PC-9 (cell line): ENCODE measurements at places on chromosomes 2 and 18. TPM values are rescaled to one million over a fixed set of nuclear protein-coding genes. Genes with fewer than 3 reads are reported as not detected.

The TUBA3D gene
- not detected in 2 replicates for total RNA-seq

The FBXO36 gene
- 3.6 and 3.9 TPM in 2 replicates for total RNA-seq

The ASPRV1 gene
- 0.30 and 0.48 TPM in 2 replicates for total RNA-seq

The REG3A gene
- total RNA-seq, result not detected in 2 replicates

The KCNJ13 gene
- total RNA-seq, result not detected in 2 replicates

DNA sequence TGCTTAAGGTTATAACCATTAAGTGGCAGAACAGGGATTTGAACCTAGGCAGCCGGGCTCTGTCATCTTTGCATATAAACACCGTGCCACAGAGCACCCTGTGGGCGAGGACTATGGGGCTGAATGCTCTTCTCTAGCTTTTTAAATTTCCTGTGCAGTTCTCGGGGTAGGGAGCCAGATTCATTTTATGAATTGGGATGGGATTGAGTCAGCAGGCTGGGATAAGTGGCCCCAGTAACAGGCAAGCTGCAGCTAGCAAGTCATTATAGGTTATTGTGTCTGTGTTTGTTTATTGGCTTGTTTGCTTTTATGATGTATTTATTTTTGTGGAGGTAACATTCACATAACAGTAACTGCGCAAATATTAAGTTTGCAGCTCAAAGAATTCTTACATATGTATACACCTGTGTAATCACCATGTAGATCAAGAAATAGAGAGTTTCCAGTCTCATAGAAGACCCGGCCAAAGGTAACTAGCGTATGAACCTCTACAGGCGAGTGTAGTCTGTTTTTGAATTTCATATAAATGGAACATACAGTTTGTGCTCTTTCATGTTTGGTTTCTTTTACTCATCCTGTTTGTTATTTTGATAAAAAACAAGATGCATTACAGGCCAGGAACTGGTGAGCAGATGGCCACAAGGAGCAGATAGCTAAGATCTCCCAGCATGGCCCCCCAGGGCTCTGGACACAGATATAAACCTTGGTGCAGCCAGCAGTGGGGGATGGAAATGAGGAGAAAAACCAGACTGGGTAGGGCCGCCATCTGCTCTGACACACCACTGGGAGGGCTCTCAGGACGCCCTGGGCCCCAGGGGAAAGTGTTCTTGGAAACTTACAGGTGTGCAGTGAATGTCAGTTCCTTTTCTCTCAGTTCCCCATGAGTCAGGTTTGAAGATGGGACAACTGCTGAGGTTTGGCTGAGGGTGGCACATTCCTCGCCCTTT lies 49.2 kb upstream of the GPR155 start:
- no peak overlapping the region for H3K4me3 ChIP-seq
- no peak overlapping the region for H3K27ac ChIP-seq
- H3K4me1 ChIP-seq, result no peaks in the 10 kb centered on the region
- DNase-seq, result peak; percentile 13

DNA sequence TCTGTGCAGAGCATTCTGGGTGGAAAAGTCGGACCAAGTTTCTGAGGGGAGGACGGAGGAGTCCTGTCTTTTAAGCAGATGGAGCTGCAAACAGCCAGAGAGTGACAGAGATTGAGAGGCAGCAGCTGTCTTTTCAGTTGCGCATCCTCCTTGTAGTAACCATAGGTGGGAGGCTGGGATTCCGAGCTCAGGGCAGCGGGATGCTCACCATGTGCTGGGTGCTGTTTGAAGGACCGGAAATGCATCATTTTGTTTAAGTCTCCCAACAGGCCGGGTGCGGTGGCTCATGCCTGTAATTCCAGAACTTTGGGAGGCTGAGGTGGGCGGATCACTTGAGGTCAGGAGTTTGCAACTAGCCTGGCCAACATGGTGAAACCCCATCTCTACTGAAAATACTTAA lies 93.4 kb downstream of the AGAP1 start:
- H3K4me1 ChIP-seq, result no peaks in the 10 kb centered on the region
- H3K36me3 ChIP-seq, result no peaks in the 10 kb centered on the region
- DNase-seq, result no peak
- H3K27ac ChIP-seq, result no peak overlapping the region
- H3K27me3 ChIP-seq, result no peaks in the 10 kb centered on the region

GRCh38 chr2:30405260-30405605 lies 41.8 kb upstream of the LCLAT1 start:
- no peaks in the 10 kb centered on the region for H3K27me3 ChIP-seq
- no peak overlapping the region for H3K27ac ChIP-seq
- H3K4me1 ChIP-seq, result peaks cover 7% of the 10 kb centered on the region
- no peaks in the 10 kb centered on the region for H3K36me3 ChIP-seq
- no peak for DNase-seq
- no peak overlapping the region for H3K4me3 ChIP-seq

GRCh38 chr2:7539077-7539476 lies 621.9 kb downstream of the RNF144A start:
- H3K4me1 ChIP-seq, result no peaks in the 10 kb centered on the region
- DNase-seq, result no peak
- H3K27me3 ChIP-seq, result no peaks in the 10 kb centered on the region
- no peak overlapping the region for H3K4me3 ChIP-seq
- H3K36me3 ChIP-seq, result no peaks in the 10 kb centered on the region

DNA sequence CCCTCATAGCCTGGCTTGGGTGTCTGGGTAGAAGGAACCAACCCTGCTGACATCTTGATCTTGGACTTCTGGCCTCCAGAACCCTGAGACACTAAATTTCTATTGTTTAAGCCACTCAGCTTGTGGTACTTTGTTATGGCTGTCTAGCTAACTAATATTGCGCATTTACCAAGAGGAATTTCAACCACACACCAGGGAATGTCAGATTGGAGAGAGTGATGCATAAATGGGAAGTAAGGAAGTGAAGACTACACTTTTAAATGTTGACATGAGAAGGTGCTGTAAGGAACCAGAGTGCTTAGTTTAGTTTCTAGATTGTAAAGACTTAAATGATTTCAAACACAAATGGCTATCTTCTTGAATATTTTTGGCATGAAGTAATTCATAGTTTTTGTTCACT lies 98.9 kb upstream of the ITGB6 start:
- no peaks in the 10 kb centered on the region for H3K27me3 ChIP-seq
- no peaks in the 10 kb centered on the region for H3K4me1 ChIP-seq
- DNase-seq, result no peak
- peaks cover 22% of the 10 kb centered on the region for H3K36me3 ChIP-seq
- no peak overlapping the region for H3K27ac ChIP-seq

- no peak overlapping the region for H3K27ac ChIP-seq
- H3K36me3 ChIP-seq, result no peaks in the 10 kb centered on the region
- no peaks in the 10 kb centered on the region for H3K27me3 ChIP-seq
- no peaks in the 10 kb centered on the region for H3K4me1 ChIP-seq
- no peak overlapping the region for H3K4me3 ChIP-seq
- no peak for DNase-seq
Measured at GRCh38 chr2:172863341-172863740, 127.7 kb downstream of the RAPGEF4 start.

DNA sequence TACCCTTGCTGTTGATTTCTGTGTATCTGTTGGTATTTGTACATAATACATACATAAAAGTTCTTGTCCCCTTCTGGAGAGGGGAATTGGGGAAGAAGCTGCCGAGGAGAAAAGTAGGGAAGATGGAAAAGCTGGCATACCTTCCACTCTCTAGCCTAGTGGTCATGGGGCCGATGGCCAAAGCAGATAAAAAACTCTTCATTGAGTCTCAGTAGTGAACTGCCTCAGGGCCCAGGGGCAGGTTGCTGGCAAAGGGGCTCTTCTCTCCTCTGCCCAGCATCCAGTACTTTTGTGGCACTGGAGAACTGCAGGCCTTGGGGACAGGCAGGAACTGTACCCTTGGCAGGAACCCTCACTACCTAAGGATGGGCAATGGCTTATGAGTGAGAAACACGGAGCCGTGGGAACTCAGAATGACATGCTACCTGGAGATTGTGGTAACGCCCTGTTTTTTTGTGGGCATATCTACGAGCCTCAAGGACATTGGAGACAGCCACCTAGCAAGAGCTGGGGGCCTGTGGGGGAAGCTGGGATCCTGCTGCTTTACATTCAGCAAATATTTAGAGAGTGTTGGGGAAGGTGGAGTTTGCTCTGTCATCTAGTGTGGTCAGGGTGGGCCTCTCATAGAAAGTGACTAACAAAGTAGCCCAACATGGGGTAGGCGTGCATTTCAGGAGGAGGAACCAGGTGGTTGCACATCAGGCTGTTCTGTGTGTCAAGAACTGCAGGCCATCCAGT lies 22.6 kb upstream of the ITGB6 start:
- peak overlapping the region; percentile 100 for H3K27ac ChIP-seq
- peak; percentile 55 for DNase-seq
- no peaks in the 10 kb centered on the region for H3K36me3 ChIP-seq
- H3K4me1 ChIP-seq, result peaks cover 85% of the 10 kb centered on the region
- H3K4me3 ChIP-seq, result no peak overlapping the region

DNA sequence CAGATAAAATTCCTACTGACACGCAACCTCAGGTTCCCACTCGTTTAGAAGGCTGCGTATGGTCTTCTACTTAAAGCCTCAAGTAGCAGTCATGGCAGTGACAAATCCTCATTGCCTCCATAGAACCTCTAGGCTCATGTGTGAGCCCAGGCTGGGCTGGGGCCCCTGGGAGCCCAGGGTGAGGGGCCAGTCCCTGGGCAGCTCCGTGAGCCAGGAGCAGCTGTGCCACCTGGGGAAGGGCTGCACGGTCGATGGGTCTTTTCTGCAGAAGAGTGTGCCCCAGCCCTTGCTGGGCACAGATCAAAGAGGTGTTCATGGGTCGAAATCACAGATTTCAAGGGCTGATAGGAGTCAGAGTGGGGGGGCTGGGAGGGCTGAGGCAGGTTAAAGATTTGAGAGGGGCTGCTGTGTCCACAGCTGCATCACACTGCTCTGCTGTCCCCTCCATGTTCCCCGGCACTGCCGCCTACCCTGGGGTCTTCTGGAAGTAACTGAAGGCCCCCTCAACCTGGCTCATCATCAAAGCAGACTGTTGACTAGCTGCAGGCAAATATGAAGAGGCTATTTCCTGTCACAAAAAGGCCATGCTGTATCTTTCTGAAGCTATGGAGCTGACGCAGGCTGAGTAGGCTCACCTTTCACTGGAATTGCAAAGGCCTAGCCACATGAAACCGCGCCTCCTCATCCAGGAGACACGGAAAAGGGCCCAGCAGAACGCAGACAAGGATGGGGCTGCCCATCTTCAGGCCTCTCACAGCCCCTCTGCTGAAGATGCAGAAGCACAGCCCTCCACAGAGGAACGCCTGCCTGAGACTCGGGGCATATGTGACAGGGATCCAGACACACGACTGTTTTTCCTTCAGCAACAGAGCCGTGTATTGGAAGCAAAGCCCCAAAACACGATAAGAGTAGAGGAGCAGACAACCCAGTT lies 35.7 kb upstream of the ALPP start:
- no peak for DNase-seq
- no peaks in the 10 kb centered on the region for H3K36me3 ChIP-seq
- H3K27ac ChIP-seq, result no peak overlapping the region
- H3K4me3 ChIP-seq, result no peak overlapping the region
- no peaks in the 10 kb centered on the region for H3K27me3 ChIP-seq
- no peaks in the 10 kb centered on the region for H3K4me1 ChIP-seq

DNA sequence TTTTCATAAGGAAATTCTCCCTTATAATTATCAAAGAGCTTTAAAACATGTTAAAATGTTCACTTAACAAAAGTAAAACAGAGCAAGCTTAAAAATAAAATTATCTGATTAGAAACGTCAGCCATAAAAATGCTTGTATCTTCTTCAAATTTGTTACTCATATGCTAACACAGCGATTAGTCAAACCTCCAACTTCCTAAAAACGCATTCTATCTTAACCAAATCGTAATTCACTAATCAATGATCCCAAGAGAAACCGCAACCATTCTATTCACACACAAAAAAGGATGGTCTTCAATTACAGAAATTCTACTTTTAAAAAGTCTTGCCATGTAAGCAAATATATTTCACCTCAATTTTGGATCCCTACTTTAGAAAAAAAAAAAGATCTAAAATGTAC lies 1.9 kb downstream of the STK17B start:
- H3K4me3 ChIP-seq, result peak overlapping the region; percentile 95
- H3K4me1 ChIP-seq, result peaks cover 43% of the 10 kb centered on the region
- peak overlapping the region; percentile 77 for H3K27ac ChIP-seq
- H3K27me3 ChIP-seq, result no peaks in the 10 kb centered on the region
- DNase-seq, result no peak
- no peaks in the 10 kb centered on the region for H3K36me3 ChIP-seq

DNA sequence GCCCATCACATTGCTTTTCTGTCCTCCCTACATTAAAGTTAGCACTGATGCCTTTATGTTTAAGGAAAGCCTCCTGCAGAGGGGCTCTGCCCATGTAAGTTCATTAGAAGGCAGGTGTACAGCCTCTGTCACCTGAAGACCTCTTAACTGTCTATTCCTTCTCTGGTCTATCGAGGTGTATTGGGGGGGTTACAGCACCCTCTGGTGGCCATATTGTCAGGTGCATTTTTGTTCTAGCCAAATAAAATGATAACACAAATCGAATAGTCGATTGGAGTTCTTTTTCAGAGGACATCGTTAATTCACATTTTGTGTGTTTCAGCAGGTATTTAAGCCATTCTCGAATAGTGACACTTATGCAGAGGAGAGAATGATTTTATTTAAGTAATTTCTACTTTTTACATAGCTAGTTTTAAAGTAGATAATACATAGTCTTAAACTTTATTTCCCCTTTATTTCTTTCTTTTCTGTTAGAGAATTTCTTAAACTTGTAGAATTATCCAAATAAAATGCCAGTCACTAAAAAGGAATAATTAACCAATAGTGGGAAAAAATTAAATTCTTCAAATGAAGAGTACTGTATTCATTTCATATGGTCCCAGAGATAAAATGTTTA lies 136.8 kb downstream of the NEDD4L start:
- H3K27me3 ChIP-seq, result no peaks in the 10 kb centered on the region
- peaks cover 60% of the 10 kb centered on the region for H3K4me1 ChIP-seq
- peak; percentile 52 for DNase-seq
- no peak overlapping the region for H3K27ac ChIP-seq
- no peak overlapping the region for H3K4me3 ChIP-seq

DNA sequence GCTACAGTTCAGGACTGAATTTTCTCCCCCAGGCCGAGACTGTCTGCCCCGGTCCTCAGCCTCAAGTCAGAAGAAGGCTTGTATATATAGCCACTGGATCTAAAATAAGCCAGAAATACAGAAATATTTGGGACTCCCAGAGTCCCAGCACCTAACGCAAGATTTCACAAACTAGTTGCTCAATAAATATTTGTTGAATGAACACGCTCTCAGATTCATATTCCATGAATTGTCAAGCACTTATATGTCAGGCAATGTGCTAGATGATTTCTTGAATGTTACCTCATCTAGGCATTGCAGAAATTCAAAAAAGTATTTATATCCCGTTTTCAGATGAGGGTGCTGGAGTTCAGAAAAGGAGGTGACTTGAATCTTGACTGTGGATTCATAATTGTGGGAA lies 163.7 kb upstream of the KLHL29 start:
- DNase-seq, result no peak
- H3K36me3 ChIP-seq, result no peaks in the 10 kb centered on the region
- H3K4me3 ChIP-seq, result no peak overlapping the region
- H3K27me3 ChIP-seq, result peaks cover 39% of the 10 kb centered on the region
- no peaks in the 10 kb centered on the region for H3K4me1 ChIP-seq

GRCh38 chr18:75049455-75049789 lies 159.5 kb downstream of the PTGR3 start:
- no peaks in the 10 kb centered on the region for H3K27me3 ChIP-seq

GRCh38 chr2:240322231-240322955 lies 113.1 kb upstream of the GPC1 start:
- no peak overlapping the region for H3K4me3 ChIP-seq
- no peaks in the 10 kb centered on the region for H3K4me1 ChIP-seq
- DNase-seq, result no peak
- H3K27ac ChIP-seq, result no peak overlapping the region
